ENCODE measurements at places on chromosomes 3 and 15.

DNA sequence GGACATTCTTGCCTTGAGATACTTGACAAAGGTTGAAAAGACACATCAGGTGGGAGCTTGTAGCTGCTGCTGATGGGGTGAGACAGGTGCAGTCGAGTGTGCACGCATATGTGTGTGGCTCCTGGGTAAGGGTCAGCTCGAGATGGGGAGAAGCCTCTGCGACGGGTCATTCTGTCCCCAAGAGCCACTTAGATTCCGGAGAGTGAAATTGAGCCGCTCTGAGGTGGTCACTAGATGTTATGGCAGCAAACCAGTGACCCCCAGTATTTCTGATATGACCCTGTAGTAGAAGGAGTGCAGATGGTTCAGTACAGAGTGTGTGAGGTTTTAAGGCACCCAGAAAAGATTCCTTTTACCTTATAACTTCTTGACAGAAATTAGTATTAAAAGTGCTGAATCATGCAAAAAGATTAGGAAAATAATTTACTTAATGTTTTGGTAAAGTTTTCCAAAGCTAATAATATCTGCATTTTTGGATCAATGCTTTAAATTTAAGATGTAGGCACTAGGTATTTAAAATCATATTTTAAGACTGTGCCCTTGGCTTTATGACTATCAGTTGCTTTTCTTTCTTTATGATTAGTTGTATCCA lies 241.9 kb upstream of the TOPAZ1 start:
- DNase-seq: no peak

DNA sequence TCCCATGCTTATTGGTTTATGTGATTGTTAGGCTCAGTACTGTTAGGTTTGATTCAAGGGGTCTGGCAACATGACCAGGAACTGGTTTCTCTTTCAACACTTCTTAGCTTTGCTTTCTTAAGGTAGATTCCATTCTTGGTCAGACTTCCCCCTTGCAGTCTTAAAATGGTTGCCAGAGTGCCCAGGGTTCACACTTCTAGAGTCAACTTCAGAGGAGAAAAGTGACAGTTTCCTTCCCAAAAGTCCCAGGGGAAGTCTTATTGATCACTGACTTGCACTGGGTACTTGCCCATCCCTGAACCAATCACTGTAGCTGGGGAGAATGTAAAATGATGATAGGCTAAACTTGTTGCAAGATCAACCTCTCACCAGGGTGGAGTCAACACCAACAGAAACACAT lies 14.1 kb downstream of the MGLL start:
- no peak for DNase-seq

DNA sequence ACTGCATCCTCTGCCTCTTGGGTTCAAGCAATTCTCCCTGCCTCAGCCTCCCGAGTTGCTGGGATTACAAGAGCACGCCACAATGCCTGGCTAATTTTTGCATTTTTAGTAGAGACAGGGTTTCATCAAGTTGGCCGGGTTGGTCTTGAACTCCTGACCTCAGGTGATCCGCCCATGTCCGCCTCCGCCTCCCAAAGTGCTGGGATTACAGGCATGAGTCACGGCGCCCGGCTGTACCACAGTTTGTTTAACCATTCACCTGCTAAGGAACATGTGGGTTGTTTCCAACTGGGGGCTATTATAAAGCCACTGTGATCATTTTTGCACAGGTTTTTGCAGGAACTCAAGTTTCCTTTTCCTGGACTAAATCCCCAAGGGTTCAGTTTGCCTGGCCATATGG lies 123.2 kb upstream of the RAP2B start:
- DNase-seq: no peak

GRCh38 chr3:115760716-115761115 lies 137.4 kb downstream of the GAP43 start:
- DNase-seq: no peak

GRCh38 chr15:22961762-22962161 lies 18.4 kb downstream of the CYFIP1 start:
- DNase-seq: no peak

DNA sequence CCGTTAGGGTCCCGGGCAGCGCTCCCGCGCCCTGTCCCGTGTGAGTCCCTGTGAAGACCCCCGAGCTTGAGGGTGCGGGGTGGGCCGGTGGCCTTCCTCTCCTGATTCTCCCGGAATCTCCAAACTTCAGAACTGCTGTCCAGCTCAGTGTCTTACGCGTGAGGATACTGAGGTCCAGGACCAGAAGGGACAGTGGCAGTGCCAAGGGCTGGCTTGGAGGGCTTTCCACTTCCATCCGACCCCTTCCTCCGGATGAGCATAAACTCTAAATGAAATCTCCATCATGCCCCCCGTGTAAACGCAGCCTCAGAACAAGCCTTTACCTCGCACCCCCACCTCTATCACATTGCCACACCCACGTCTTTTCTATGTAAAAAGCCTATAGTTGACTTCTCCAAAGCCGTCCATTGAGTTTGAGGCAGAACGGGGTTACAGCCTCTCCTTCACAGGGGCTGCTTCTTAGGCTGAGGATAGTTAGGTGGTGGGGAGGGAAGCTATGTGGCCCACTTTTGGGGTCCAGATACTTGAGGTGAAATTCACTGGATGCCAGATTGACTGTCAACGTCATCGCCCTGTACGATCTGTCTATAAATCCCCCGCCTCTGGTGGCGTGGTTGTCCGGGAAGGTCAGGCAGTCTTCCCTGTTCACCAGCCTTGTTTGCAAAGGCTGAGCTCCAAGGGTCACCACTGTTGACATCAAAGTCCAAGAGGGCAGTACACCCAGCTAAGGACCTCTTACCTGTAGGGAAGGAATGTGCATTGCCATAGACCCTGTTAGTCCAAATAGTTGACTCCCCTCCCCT lies 1.1 kb downstream of the EDEM1 start:
- no peak for DNase-seq
